Globus pallidus (tissue), 1 donor: ENCODE measurements at places on chromosomes 2 and 18.

- no peak for DNase-seq
These were observed 121.8 kb downstream of the NCK2 start for GRCh38 chr2:105866216-105867185.

DNA sequence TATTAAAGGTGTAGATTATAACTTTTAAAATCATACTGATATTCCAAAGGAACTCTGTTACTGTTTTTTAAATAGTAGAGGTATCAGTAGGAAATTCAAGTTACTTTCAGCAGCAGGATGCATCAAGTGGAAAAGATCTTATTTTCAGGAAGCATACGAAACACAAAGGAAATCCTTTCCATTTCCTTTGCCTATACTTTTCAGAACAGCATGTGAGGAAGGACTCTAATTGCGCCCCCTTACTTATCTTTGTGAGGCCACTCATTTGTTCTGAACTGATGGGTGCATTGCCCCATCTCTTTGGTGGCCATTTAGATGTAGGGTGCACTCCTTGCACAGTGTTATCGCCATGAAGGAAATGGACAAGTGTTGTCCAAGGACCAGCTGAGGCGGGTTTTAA lies 145.3 kb downstream of the BABAM2 start:
- DNase-seq, result no peak

GRCh38 chr2:73212448-73213176 lies 1.4 kb upstream of the SMYD5 start:
- peak; percentile 53 for DNase-seq

DNA sequence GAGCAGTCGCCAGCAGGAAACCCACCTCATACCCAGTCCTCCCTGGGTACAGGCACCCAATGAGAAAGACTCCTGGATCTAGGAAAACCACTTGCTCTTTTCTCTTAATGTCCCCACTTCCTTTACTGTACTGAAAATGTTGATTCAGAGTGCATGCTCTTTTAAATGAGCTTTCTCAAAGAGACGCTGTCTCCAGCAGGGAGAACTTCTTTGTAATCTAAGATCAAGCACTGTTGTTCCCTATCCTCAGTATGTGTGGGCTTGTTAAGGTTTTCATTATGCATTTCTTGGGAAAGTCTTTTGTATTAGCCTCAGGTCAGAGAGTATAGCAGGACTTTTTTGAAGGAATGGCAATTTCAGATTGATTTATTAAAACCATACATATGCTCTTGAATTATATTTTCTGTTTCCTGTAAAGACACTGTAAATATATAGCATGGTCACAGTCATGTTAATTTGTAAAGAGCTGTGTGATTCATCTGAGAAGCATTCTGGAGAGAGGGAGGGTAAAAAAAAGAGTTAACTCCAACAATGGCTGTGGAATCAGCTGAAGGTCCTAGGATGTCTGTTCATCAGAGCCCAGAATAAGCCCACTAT lies 178.1 kb downstream of the MGAT5 start:
- no peak for DNase-seq

- DNase-seq, result no peak
These were observed 71.3 kb downstream of the ITGA4 start for GRCh38 chr2:181528441-181528840.

DNA sequence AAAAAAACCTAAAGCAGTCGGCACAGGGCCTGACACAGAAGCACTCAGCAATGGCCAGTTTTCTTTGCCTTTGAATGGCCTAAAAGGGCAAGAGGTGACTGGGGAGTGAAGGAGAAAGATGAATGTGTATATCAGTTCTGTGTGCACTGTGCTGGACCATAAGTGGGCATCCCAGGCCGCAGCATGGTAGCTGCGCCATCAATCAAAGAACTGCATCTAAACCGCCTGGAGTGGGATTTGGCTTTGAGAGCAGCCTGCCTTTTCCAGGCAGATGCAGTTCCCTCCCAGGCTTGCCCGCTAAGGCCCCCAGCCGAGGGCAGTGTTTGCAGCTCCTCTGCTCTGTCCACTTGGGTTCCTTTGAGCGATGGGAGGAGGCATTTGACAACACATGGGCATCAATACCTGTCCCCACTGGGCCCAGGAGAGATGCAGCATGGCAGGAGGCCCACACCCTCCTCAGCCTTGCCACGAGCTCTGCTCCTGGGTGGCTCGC lies 144.1 kb downstream of the FAM210A start:
- peak; percentile 76 for DNase-seq

GRCh38 chr2:16255120-16255519 lies 314.8 kb downstream of the MYCN start:
- no peak for DNase-seq

DNA sequence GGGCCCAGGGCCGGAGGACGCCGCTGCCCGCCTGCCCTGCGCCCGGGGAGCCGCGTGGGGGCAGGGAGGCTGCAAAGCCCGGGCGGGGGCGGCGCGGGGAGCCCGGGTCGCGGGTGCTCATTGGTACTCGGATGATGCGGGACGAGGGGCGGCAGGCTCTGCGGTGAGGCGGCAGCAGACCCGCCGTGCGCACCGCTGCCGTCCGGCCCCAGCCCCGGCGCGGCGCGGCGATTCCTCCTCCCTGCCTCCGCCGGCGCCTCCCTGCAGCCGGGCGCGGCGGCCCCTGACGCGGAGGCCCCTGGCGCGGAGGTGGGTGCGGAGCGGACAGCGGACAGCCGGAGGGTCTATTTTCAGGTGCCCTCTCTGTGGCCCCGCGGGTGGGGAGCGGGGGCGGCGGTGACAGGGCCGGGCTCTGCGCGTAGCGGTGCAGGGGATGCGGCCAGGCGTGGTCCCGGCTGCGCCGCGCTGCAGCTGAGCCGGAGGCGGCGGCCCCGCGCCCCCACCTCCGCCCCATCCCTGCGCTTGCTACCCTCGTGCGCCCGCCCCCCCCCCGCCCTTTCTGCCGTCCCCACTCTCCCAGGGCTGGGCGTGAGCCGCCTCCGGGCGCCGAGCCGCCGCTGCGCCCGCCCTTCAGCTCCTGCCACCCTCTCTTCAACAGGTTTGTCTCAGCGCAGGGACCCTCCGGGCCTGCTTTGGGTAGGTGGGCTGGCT lies 640 bp downstream of the SPTBN1 start:
- no peak for DNase-seq

DNA sequence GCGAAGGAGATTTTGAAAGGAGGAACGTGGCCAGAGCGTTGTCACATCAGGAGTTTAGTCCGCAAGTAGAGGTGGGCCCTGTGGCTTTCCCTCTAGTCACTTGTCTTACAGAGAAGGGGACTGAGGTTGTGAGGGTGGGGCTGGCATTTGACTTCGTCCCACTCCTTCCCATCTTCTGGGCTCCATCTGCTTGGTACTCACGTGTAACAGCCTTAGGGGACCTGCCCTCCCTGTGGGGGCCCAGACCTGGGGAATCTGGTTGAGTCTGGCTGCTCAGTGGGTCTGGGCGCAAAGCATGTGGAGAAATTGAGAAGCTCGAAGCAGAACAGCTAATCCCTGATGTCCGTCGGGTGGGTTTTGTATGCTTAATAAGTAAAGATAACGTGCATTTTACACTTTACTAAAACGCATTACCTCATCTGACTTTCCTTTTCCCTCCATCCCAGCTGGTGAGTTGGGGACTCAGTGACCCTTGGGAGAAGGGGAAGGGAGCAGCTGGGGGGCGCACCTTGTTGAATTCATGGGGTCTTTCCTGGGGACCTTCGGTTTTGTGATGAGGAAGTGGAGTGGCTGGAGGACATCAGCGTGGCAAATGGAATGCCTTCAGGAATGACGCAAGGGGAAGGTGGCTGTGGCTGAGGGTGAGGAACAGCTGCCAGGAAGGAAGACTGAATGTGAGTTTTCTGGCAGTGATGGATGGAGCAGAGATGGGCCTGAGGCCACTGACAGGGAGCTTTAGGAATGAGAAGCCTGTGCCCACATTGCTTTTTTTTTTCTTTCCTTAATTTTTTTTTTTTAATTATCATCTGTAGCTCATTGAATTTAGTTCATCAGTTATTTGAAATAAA lies 44.8 kb downstream of the ASAP2 start:
- no peak for DNase-seq

GRCh38 chr18:9281780-9282179 lies 52.8 kb upstream of the TWSG1 start:
- DNase-seq, result no peak

- no peak for DNase-seq
These were observed 28.7 kb upstream of the HNRNPA3 start for GRCh38 chr2:177183860-177184259.

GRCh38 chr2:185790361-185790760 lies 51.8 kb downstream of the FSIP2 start:
- no peak for DNase-seq

GRCh38 chr2:239288237-239288636 lies 112.6 kb downstream of the HDAC4 start:
- no peak for DNase-seq

GRCh38 chr2:143729296-143729814 lies 600.1 kb downstream of the ARHGAP15 start:
- no peak for DNase-seq

GRCh38 chr2:2656115-2657011 lies 325.3 kb upstream of the MYT1L start:
- peak; percentile 51 for DNase-seq

GRCh38 chr2:11870064-11870463 lies 123.6 kb downstream of the LPIN1 start:
- DNase-seq, result no peak

- no peak for DNase-seq
These were observed 59.5 kb upstream of the FAM124B start for GRCh38 chr2:224461391-224461790.

GRCh38 chr2:8346706-8347430 lies 335.0 kb upstream of the ID2 start:
- no peak for DNase-seq

DNA sequence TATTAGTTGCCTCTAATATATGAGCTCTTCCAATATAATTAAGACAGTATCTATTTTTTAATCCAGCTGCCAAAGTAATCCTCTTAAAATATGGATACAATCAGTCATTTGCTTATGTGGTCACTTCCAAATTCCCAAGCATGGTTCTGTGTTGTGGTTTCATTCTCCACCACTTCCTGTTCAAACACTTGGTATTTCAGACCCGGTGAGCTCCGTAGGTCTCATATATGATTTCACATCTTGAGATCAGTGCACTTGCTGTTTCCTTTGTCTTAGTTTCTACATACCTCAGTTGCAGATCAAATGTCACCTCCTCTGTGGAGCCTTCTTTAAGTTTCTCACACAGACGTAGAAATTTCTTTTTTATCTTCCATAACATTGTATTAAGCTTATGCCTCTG lies 254.2 kb downstream of the KCNS3 start:
- no peak for DNase-seq

DNA sequence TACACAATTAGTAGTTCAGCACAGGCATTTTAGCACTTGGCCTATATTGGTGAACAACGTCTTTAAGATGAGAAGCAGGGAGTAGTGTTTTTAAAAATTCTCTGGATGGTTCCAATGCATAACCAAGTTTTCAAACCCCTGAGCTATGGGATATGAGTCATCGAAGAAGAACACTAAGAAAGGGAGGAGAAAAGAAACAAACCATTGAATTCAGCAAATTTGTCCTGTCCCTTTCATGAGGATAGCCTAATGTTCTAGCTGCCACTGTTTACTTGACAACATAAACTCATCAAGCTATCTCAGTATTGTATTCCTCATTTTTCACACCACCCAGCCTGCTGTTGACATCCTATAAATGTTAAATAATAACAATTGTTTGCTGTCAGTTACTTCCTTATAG lies 158.0 kb downstream of the BARD1 start:
- no peak for DNase-seq

- no peak for DNase-seq
These were observed 3.7 kb downstream of the ETAA1 start for GRCh38 chr2:67400560-67401485.

- DNase-seq, result no peak
These were observed 15.2 kb downstream of the KIDINS220 start for GRCh38 chr2:8822218-8822617.

- DNase-seq, result no peak
These were observed 37.5 kb downstream of the ANXA4 start for GRCh38 chr2:69779258-69780001.

DNA sequence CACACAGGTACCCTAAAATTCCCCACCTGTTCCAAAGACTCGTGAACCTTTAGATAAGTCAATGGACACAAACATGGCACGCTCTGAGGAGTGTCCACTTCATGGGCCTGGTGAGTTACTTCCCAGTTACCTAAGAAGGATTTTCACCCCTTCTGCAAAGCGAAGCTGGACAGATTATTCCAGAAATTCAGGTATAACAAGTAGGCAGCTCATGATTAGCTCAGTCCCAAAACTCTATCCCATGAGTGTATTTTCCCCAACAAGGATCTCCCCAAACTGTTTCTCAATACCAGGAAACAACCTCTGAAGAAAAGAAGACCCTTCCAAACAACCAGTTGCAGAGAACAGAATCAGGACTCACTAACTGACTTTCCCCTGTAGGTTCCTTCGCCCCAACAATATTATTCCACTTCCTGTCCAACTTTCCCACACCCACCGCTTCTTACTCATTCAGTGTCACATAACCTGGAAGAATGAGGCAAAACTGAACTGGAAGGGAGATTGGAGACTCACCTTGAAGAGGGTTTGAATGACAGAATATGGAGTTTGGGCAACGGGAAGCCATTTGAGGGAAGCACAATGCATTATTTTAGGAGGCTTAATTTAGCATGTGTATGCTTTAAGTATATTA lies 120.1 kb downstream of the ANTXR1 start:
- DNase-seq, result no peak

DNA sequence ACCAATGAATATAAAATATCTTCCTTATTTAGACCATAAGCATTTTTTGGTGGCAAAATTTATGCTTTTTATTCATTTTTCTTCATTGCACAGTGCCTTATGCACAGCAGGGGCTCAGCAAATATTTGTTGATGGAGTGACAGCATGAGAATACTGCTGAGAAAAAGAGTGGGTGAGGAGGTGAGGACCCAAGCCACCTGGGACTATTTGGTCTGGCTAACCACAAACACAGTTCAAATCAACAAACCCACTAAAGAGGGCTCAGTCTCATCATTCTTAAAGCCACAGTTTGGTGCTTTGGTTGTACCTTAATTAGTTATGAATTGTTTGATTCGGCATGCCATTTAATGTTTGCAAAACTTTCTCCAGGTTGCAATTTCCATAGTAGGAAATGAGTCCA lies 183.5 kb upstream of the ZNF521 start:
- DNase-seq, result no peak

- no peak for DNase-seq
These were observed 184.7 kb upstream of the LINC00305 start for GRCh38 chr18:64333584-64333983.

GRCh38 chr2:190666895-190667294 lies 18.0 kb downstream of the NAB1 start:
- DNase-seq, result no peak

- DNase-seq, result no peak
These were observed 62.0 kb downstream of the BIRC6 start for GRCh38 chr2:32418778-32419177.

DNA sequence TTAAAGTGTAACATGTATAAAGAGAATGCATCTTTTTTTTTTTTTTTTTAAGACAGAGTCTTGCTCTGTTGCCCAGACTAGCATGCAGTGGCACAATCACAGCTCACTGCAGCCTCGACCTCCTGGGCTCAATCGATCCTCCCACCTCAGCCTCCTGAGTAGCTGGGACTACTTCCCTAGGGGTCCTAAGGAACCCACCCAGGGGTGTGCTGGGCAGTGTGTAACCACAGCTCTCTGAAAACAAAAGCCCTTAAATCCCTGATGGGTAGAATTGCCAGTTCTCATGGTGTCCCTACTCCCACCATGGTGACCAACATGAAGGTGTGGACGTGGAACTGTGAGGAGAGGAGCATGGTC lies 105.6 kb upstream of the ST3GAL5 start:
- DNase-seq, result no peak

GRCh38 chr2:25314514-25315315 lies 27.0 kb downstream of the DNMT3A start:
- DNase-seq, result peak; percentile 63
